H4 (cell line): ENCODE measurements at places on chromosomes 4 and X.

- DNase-seq: no peak
Observed at GRCh38 chrX:49269767-49270248, at the start of gene PPP1R3F. Gene PPP1R3F, plus strand, starts transcription at chrX:49269793. Its CDS starts 77 bp downstream, at chrX:49269870.

DNA sequence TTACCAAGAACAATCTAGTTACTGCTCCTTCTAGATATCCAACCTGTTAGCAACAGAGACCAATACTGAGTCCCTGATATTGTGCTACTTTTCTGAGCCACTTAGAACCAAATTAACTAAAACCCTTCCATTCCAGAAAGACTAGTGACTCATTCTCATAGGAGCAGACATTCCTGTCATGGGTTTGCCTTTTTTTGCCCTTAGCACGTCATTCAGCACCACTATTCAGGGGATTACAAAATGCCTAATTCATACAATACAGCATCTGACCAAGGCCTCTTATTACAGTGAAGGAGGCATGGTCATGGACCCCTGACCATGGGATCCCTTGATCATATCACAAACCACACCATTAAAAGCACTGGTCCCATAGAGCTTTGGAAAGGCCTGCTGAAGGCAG, 123.8 kb upstream of the CXCL13 start:
- DNase-seq: no peak

GRCh38 chr4:52244103-52244775, 193.1 kb downstream of the SPATA18 start:
- DNase-seq: no peak

GRCh38 chr4:37664696-37665095, 21.5 kb downstream of the RELL1 start:
- no peak for DNase-seq

- no peak for DNase-seq
Observed at GRCh38 chrX:41087201-41087600, 2.0 kb downstream of the USP9X start.

- peak; percentile 29 for DNase-seq
Observed at GRCh38 chr4:106690487-106690886, 321.9 kb upstream of the GIMD1 start.

DNA sequence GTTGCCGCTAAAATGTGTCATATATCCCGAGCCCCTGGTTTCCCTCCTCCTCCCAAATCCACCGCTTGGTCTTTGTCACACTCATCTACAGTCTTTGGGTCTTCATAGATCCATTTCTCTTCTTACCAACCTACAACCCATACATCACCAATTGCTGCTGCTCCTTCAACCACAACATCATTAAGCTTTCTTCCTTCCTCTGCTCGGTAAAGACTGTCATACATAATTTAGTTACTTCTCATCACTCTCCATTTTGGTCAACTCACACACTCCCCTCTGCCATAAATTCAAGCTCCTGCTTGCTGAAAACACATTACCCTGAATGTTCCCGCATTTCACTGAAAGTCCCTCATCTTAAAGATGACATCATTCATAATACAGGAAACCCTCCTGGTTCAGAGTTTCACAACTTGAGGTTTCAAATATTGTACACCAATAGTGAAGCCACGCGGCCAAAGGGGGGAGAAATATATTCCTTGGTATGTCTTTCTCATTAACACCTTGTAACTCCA, 1.7 kb upstream of the DCTD start:
- DNase-seq: no peak

DNA sequence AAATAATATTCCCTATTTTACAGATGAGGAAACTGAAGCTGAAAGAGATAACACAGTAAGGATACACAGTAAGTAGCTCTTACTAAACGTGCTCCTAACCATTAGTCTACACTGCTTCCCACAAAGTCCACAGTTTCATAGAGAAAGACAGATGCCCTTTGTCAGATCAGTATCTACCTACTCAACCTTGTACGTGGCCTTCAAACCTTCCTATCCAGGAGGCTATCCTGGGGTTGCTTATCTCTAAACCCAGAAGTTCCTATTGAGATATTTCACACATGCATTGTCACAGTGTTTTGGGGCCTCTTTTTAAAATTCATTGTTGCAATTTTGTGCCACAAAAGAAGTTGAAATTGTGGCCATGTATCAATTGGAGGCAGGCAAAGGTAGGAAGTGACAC, 208.0 kb downstream of the ENOX2 start:
- DNase-seq: no peak

GRCh38 chrX:1581132-1581531, 10.3 kb upstream of the AKAP17A start:
- peak; percentile 56 for DNase-seq

GRCh38 chr4:68433582-68433981, 13.7 kb upstream of the TMPRSS11E start:
- DNase-seq: no peak

DNA sequence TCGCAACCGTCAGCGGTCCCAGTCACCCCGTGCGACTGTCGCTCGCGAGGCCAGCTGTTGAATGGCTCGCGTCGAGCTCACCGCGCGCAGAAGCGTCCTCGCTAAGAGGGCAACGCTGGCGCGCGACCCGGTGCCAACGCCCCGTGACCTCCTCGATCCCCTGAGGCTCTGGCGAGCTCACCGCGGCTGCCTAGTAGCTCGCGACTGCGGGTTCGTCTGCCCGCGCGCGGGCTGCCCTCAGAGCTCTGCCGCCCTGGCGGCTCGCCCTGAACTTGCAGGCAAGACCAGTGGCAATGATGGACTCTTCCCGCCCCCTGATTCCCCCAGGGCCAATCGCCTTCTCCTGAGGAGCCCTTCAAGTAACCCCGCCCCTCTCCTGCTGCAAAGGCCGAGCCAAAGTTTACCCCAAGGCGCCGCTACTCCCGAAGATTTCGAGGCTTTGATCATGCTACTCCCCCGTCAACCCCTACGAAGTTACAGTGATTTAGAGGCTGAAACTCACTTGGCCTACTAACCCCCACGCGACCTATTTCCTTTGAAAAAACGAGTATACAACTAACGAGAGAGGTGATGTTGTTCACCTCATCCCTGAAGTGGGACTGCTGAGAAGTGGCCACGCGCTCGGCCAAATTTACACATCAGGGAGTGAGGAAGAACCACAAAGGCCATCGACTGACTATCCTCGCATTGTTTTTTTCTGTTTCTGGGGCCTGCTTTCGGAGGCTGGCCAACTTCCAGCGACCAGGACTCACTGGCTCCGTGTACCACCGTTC, 37.5 kb downstream of the PGRMC1 start:
- no peak for DNase-seq

GRCh38 chr4:87011340-87012034, 76.7 kb downstream of the AFF1 start:
- DNase-seq: peak; percentile 76

DNA sequence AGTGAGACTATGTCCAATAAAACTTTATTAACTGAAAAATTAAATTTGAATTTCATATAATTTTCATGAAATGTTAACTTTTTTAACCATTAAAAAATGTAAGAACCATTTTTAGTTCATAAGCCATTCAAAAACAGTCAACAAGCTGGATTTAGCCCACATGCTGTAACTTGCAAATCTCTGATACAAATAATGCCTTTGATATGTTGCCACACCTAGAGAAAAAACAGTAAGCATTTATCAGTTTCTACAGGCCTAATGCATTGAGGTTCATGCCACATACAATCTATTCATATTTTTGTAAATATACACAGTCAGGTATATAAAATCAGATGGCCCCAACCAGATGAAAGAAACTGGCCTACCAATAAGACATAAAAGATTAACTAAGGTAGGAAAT, 52.8 kb downstream of the LCORL start:
- DNase-seq: no peak

GRCh38 chr4:74400395-74400794, 35.5 kb downstream of the EREG start:
- no peak for DNase-seq

DNA sequence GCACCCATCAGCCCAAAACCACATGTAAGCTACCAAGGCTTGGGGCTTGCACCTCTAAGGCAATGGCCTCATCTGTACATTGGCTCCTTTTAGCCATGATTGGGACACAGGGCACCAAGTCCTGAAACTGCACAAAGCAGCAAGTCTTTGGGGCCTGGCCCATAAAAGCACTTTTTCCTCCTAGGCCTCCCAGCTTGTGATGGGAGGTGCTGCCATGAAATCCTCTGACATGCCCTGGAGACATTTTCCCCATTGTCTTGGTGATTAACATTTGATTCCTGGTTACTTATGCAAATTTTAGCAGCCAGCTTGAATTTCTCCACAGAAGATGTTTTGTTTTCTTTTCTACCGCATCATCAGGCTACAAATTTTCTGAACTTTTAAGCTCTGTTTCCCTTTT, 58.5 kb upstream of the PABPC4L start:
- no peak for DNase-seq

DNA sequence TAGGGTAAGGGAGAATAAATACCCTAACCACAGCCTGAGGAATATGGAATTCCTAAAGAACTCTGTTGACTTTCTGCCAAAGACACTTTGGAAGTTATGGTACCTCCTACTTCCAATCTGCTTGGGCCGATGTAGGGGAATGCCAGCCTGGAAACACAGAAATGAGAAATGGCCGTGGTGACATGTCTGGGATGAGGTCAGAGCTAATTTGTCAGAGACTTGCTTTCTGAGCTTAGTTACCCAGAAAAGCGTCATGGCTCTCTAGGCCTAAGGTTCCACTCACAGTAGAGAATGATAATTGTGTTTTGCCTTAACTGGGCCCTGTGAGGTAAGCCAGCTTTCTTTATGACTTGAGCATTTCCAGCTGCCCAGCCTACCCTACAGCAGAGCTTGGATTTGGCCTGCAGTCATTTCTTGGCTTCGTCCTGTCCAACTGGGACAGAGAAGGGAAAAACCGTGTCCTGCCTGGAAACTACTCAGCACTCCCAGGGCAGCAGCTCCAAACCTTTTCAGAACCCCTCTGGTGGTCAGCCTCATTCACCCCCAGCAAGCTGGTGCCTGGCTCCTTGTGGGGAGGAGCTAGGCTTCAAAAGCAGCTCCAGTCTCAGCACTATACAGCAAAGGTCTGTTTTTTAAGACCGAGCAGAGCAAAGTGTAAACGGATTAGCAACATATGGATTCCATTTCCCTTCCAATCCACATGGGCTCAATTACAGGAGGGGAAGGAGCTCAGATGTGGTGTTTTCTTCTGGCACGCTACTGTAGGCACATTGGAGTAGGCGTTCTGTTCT, 92.3 kb downstream of the RLIM start:
- peak; percentile 39 for DNase-seq

DNA sequence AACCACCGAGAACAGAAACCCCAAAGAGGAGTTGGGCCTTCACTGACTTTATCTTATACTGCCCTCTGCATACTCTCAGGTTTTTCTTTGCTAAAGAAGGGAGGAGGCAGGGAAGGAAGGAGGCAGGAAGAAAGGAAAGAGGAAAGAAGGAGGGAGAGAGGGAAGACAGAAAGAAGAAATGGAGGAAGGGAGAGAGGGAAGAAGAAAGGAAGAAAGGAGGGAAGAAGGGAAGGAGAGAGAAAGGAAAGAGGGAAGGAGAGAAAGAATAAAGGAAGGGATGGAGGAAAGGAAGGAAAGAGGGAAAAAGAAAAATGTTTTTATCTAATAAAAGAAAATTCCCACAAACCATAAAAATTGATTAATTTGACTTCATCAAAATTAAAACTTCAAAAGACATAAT, 294.6 kb downstream of the PTTG2 start:
- DNase-seq: no peak

DNA sequence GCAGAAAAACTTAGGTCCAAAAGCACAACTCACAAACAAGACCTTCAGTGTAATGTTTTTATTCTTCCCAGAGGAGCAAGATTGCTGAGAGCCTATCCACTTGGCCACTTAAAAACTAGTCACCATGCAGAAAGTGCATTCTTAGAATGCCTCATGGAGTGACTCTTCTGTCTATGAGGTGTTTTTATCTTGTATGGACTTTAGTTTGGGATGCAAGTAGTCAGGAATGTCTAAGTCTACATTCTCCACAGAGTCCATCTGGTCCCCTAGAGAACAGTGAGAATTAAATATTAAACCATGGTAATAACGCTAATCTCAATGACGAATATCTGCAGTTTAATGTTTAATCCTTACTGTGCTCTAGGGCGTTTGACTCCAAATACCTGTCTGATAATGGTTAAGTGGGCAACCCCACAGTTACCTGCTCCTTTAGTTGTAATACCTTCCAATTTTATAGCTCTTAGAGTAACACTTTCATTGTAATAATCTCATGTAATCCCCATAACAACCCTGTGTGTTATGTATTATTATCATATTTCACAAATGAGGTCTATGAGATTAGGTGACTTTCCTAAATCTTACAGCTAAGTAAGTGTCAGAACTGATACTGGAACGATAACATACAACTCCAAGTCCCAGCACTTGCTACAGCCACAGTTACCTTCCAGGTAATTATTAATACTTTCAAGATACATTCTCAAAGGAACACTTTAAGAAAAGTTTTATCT, 235.6 kb upstream of the JADE1 start:
- DNase-seq: no peak
